NCI-H2081 (cell line): ENCODE measurements at places on chromosomes 11 and 22.

- no peak for DNase-seq
These were observed 26.8 kb downstream of the MYH9 start for GRCh38 chr22:36360871-36361383.

DNA sequence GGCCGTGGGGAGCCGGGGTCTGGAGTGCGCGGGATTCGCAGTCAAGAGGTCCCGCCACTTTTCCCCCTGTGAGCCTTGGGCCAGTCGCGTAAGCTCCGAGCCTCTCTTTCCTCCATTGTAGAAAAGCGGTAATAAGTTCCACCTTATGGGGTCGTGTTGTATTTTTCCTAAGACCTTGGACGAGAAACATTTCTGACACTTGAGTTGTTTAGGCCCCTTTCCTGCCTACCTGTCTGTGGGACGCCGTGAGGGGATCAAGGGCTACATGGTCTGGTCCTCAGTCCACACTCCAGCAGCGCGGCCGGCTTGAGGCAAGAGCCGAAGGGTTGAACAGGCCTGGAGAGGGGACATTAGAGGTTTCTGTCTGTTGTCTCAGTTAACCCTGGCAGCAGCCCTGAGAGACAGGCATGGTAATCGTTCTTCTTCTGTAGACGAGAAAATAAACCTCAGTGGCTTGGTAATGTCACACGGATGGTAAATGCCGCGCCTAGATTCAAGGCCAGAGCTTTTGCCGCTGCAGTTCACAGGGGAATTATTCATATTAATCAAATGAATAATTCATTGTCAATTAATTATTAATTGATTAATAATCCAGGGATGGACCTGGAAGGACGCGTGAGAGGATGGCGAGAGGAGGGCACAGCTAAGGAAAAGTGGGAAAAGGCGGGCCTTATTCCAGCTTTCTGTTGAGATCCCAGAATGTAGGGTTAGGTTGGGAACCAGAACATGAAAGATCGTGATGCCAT, 545 bp downstream of the FEN1 start:
- DNase-seq, result peak; percentile 31

GRCh38 chr11:112302226-112302868, 41.7 kb upstream of the PLET1 start:
- DNase-seq, result no peak

- no peak for DNase-seq
These were observed 3.4 kb downstream of the NFAM1 start for GRCh38 chr22:42428760-42429159.

DNA sequence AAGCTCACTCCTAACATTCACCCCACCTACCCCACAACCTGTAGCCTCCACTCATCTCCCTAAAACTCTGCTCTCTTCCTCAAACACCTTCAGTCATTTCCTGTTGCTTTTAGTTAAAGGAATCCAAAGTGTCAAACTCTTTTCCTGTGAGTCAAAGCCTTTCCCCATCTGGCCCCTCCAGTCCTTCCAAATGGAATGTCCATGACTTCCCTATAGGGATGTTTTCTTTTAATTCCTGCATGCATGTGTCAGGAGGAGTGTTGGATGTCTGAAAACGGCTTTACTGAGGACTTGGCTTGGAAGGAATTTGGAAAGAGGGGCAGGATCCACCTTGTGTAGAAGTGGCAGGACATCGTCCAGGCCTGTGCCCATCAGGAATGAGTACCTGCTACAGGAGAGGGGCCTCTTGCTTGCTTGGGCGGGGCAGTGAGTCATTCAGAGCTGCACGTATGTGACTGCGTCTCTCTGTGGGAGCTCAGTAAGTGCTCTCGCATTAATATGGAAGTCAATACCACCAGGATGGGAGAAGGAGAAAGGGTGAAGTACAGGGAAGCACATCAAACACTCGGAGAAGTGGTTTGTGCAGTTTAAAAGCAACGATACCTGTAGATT, 491.9 kb downstream of the OPCML start:
- no peak for DNase-seq

- no peak for DNase-seq
These were observed 89.2 kb upstream of the CRTAM start for GRCh38 chr11:122749005-122749687.

DNA sequence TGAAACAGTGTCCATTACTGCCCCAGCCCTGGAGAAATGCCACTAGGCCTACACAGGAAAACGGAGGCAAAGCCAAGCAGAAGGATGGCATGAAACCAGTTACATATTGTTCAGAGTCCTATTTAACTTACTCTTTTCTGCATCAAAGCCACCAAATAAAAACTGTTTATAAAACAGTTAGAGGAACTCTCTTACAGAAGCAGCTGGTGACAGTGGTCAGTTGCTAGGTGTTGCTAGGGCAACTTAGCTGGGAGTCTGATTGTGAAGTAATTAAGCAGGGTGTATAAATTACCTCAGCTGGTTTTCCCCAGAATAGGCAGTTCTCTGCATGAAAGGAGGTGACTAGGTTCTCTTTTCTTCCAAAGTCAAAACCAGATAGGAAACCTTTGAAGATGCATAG, 115.6 kb upstream of the ZBED5 start:
- peak; percentile 49 for DNase-seq

GRCh38 chr11:33722590-33723234, 13.5 kb downstream of the CD59 start:
- no peak for DNase-seq

- no peak for DNase-seq
These were observed 987 bp upstream of the GRIK4 start for GRCh38 chr11:120510406-120511115.

GRCh38 chr11:104918113-104918824, 20.0 kb upstream of the CASP12 start:
- DNase-seq, result no peak

- no peak for DNase-seq
These were observed 13.6 kb upstream of the EED start for GRCh38 chr11:86230921-86231434.

GRCh38 chr11:122850076-122850631, 11.9 kb downstream of the CRTAM start:
- no peak for DNase-seq

DNA sequence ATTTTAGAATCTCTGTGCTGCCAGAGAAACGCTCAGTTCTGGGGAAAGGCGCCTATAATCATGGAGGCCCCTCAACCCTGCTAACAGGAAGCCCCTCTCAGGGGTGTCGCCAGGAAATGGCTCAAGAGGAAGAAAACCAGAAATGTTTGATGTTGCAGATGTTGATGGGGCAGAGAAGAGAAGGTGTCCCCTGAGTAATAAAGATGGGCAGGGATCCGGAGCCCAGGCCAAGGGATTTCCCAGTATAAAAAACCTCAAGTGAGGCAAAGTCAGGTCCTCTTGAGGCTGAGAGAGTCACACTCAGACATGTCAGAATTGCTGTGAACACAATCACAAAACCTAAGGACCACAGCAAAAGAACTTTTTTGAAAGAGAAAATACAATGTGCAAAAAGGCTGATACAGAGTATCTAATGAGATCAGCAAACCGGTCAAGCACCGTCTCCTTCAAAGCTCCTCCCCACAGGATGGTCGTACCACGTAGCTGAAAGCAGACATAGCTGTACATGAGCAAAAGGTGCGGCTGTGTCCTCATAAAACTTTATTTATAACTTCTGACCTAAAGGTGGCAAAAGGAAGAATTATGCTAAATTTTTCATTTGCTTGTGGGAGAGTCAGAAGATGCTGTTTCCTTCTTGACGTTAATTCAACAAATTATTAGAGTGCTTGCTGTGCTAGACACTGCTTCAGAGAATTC, 12.2 kb downstream of the MOV10L1 start:
- no peak for DNase-seq

DNA sequence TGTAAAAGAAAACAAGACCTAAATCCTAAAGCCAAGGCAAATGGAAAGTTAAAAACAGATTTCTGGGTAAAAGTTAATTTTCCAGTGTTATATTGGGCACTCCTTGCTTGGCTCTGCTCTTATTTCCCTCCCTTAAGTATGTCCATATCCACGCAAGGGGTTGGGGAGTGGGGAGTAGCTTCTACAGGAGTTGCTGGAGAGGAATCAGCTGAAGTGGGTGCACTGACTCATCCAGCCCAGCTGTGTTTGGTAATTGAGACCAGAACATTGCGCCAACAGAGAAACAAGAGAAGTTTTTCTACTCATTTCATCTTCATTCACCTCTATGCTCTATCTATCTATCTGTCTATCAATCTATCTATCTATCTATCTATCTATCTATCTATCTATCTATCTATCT, 298.4 kb upstream of the PDGFD start:
- no peak for DNase-seq

- DNase-seq, result no peak
These were observed 29.9 kb downstream of the RPL3 start for GRCh38 chr22:39289533-39289932.
